ENCODE measurements at places on chromosomes 16 and 17.

- DNase-seq = peak; percentile 71
Measured at GRCh38 chr17:75566834-75567233, 20.8 kb upstream of the MYO15B start.

- DNase-seq = no peak
Measured at GRCh38 chr17:57544834-57545463, 200.2 kb downstream of the CCDC182 start.

DNA sequence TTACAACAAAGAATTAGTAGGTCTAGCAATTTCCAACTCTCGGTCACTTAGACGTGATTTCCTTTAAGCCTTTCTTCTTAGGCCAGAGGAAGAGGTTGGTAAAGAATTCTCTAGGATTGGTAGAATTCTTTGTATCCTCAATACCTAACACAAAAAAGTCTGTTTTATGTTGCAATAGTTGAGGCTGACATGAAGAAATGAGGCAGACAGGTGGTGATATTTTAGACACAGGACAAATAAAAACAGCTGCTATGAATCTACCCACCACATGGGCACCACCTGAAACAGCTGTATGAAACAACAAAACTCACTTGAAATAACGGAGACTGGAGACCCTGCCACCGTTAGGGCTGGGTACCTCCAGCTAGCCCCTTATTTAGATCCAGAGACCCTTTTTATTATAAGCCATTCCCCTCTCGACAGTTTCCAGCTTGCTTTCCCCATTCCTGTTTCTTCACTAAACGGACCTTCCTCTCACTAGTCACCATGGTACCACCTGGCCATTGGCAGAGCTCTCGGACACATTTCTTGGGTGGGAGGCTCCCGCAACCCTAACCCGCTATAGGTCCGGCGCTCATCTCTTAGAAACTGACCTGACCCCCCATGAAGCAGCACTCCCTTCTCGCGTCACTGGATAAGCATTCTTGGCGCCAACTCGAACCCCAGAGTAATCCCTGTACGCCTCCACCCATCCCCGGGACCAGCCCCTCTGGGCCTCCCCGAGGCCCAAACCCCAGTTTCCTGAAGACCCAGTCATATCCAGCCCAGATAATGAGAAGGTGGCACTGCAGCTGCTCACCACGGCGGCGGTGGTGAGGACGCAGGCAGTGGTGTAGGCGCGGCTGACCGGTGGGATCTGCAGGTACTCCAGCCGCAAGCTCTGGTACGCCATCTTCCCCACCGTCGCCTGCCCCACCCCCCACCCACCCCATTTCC is at the start of gene DERL2:
Gene DERL2, minus strand, starts transcription at position 909 of the 936 bp plus-strand sequence. Its CDS starts 17 bp downstream, at position 892.
- peak; percentile 44 for DNase-seq

DNA sequence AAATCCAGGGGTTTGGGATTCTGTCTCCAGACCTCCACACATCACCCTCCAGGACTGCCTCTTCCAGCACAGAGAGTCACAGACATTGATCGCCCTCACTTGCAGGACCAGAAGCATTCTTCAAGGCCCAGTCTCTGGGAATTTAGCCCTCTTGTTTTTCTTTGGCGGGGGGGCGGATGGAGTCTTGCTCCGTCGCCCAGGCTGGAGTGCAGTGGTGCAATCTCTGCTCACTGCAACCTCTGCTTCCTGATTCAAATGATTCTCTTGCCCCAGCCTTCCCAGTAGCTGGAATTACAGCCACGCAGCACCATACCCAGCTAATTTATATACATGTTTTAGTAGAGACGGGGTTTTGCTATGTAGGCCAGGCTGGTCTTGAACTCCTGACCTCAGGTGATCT is 8.5 kb upstream of the ITGAL start:
- no peak for DNase-seq

DNA sequence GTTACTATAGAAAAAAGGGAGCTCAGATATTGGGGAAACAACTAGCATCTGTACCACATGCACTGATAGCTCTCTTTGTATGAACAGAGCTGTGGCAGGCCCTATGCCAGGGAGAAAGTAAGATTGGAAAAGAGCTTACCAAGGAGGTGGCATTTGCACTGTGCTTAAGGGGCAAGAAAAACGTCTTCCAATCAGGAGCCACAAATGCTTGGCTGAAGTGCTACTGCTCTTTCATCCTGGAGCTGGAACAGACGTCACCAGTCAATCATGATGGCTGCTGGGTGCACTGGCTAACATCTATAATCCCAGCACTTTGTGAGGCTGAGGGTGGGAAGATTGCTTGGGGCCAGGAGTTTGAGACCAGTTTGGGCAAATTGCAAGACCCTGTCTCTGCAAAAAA is 218.5 kb downstream of the SEC14L1 start:
- DNase-seq = no peak

DNA sequence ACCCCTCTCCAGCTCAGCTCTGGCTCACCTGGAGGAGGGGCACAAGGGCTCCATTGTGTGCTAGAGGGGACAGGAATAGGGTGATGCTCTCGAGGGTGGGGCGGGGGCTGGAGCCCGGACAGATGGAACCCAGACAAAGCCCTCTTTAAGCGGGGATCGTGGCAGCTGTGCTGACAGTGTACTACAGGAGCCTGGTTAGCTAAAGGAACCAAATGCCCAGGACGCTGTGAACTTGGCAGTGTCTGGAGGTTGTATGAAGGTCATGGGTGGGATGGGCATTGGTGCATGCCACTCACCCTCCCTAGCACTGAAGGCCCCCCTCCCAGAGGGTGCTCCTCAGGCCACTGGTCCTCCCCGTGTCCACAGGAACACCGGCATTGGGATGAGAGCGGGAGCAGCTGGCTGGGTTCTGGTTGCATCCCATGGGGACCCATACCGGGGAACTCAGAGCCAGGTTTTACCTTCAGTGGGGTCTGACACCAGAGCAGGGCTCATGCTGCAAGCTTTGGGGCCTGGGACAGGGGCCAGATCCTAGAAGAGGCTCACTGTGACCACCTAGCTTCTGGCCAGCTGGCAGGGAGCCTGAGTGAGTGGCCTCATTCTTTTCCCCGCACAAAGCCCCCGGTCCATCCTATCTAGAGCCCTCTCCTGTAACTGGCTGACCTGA is 11.9 kb downstream of the KIF19 start:
- DNase-seq = no peak

DNA sequence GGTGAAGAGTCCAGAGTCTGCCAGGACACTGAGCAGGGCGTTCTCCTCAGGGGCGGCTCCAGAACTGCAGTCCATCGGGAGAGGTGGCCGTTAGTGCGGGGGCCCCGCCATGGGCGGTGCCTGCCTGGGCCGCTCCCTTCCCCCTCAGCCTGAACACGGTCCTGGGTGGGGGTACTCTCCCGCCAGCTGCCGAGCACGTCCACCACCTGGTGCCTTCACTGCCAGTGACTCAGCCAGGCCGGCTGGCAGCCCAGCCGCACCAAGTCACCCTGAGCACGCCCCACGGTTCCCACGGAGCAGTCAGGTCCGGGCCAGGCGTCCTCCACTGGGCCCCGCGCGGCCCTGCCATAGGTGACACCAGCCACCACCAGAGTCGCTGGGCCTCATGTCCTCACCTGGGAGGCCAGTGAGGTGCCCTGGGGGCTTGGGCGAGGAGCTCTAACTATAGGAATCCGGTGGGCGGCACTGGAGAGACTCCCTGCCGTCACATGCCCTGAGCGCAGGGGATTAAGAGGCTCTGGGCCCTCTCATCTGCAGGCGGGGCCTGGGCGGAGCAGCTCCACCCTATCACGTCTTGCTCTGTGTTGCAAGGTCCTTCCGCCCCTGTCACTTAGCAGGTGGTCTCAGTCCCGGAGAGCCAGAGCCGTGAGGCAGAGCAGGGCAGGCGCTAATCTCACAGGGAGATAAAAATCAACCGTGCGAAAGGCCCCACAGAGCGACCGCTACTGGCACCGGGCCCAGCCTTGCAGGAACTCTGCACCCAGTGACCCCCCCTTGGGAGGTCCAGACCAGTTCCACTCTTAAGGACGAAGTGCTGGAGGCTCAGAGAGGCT is 14.3 kb downstream of the PIEZO1 start:
- peak; percentile 94 for DNase-seq

DNA sequence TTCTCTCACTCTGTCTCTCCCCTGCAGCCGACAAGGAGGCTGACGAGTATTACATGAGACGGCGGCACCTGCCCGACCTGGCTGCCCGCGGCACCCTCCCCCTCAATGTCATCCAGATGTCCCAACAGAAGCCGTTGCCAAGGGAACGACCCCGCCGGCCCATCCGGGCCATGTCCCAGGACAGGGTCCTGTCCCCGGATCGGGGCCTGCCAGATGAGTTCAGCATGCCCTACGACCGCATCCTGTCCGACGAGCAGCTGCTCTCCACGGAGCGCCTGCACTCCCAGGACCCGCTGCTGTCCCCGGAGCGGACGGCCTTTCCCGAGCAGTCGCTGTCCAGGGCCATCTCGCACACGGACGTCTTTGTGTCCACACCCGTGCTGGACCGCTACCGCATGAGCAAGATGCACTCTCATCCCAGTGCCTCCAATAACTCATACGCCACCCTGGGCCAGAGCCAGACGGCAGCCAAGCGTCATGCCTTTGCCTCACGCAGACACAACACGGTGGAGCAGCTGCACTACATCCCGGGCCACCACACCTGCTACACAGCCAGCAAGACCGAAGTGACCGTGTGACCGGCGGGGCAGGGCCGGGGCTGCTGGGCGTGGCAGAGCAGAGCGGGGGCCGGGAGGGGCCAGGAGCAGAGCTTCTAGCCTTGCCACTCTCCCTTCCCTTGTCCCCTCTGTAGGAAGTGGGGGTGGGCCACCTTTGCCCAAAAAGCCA is 40.4 kb upstream of the DNAH9 start:
- no peak for DNase-seq

GRCh38 chr16:5044011-5044540 is 10.3 kb upstream of the NAGPA start:
- no peak for DNase-seq

DNA sequence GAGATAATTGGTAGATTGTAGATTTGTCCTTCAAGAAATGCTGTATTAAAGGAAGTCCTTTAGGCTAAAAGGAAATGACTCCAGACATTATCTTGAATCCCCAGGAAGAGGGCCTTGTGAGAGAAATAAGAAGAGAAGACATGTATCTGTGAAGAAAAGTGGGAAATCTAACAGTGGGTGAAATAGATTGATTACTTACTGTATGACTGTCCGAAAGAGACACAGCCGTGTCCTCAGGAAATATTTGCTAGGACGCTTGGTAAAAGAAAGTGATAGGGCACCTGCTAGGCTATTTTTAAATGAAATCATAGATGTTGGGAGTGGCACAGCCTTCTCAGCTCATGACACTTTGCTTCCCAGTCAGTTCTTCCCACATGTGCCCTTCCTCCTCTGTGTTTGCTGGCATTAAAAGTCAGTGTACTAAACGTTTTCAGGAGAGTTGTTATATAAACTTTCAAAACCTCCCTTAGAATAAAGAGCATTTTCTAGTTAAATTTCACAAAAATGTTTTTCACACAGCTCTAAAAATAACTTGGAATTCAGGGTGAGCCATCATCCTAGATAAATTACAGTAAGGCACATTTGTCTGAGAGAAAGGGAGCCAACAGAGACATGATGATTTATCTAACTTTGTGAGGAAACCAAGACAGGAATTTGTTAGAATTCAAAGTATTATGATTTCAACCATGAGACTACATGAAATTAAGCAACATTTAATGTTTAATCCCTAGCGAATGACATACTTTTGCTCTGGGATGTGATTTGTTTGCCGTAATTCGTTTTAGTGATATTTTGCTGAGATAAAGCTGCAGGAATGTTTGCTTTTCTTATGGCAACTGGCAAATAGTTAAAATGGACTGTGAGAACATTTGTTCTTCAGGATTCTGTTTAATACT is 35.0 kb downstream of the DHRS7B start:
- DNase-seq = no peak

GRCh38 chr16:53872248-53873221 is 168.6 kb downstream of the FTO start:
- DNase-seq = no peak

GRCh38 chr16:60279061-60279665 is 1545.0 kb upstream of the GOT2 start:
- no peak for DNase-seq

DNA sequence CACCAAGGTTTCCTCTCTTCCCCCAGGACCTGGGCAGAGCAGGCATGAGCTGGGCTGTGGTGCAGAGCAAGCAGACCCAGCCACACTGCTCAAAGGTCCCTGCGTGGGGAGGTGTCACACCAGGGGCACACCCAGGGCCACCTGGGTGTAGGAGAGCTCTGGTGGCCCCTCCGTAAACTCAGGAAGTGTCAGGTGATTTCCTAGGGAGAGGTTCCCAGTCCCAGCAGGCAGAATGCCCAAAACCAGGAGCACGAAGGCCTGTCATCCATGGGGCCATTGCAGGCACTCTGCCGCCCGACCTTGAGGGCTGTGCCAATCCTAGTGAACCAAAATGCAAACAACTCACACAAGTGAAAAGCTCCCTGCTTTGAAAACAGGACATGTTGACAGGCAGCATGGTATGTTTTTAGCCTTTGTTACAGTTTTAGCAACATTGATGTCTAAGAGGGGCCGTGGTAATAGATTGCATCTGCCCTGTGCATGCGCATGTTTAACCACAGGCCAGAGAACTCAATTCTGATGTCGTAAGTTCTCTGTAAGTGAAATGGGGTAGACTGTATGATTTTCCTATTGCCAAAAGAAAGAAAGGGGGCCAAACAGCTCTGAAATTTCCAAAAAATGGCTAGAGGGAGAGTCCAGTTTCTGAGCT is 21.3 kb downstream of the CIBAR2 start:
- no peak for DNase-seq

DNA sequence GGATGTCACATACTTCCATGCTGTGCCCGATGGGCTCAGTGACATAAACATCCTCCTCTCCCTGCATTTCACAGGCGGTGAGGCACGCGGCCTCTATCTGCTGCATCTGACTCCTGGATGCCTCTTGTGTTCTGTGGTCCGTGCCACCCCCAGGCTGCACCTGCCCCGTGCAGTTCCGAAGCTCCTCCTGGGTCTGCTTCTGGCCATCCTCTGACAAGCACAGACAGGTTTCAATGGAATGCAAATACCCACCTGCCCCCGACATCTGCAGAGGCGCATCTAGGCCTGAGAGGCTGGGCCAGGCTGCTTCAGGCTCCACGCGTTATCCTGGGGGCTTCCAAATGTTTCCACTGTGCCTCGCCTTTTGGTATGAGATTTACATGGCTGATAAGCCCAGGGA is 46.3 kb upstream of the DNAH17 start:
- no peak for DNase-seq

DNA sequence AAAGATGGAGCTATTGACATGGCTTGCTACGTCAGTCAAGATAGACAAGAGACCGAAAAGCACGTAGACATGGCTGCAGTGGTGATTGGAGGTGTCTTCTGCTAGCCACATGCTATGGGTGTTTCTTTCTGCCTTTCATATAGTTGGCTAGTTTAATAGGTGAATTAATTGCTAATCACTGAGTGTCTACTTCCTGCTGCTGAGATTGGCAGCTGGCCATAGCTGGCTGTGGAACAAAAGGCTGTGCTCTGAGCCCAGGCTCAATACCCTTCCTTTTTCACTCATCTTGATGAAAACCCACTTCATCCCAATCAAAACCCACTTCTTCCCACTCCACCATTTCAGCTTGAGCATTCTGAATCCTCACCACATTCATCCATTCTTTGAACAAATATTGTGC is 221.4 kb upstream of the MAF start:
- DNase-seq = no peak

- peak; percentile 97 for DNase-seq
Measured at GRCh38 chr17:7572588-7573323, 6.7 kb upstream of the CD68 start.

- peak; percentile 77 for DNase-seq
Measured at GRCh38 chr17:55664287-55664686, 58.4 kb downstream of the TMEM100 start.

Data from NAMALWA (cell line).